ENCODE measurements at places on chromosomes 5 and 9.

GRCh38 chr5:179599566-179599965, 23.9 kb downstream of the HNRNPH1 start:
- DNase-seq = no peak

DNA sequence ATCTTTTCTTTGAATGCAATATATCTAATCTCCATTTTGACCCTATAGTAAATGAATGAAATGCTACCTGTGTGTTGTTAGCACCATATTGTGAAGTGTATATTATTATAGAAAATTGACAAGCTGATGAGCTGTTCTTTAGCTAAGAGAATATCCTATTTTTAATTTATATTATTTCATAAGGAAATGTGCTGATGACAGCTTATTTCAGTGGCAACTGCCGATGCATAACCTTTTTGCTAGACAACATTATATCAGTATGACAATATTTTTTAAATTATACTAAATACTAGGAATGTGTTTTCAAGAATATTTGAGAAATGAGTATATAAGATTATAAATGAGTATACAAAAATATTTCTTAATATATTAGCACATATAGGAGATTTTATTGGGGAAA, 573.1 kb downstream of the ZNF608 start:
- no peak for DNase-seq

DNA sequence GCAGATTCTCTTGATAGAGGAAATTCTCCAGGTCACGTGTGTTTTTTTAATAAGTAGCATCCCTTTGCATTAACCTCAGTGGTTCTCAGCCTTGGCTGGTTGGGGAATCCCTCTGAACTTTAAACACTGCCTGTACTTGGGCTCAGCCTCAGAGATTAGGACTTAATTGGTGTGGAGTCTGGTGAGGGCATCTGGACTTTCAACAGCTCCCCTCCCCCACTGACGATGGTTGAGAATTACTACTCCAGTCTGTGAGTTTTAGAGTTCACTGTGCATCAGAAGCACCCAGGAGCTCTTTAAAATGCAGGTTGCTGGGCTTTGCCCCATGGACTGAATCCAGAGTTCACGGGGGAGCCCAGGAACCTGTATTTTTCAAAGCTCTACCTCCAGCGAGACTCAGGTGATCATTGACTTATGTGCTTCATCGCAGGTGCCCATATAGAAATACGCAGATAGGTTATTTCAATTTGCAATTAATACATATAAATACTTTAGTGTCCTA, 71.4 kb downstream of the DAPK1 start:
- no peak for DNase-seq

GRCh38 chr9:4086119-4087090, 213.5 kb downstream of the GLIS3 start:
- DNase-seq = peak; percentile 91

DNA sequence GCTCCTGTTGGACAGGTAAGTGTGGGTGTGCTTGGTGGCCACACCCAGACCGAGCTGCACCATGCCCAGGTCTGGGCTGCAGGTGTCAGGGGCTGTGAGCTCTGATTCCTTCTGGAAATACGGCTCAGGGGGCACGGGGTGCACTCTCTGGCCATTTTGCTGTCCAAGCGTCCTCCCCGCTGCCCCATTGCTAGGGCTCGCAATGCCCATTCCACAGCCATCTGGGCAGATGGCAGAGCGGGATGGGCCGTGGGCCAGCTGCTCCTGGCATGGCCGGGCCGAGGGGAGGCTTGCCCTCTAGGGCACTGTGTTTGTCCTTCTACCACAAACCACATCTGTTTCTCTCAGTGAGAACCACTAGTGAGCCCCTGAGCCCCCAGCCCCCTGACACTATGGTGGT, 67.9 kb upstream of the RXRA start:
- DNase-seq = no peak

GRCh38 chr9:21720758-21721157, 81.7 kb upstream of the MTAP start:
- DNase-seq = no peak

- no peak for DNase-seq
These were observed 615.0 kb upstream of the RGMB start for GRCh38 chr5:98158440-98158839.

All from NCI-H226 (cell line).